ENCODE measurements at places on chromosomes 3 and 15. TPM values are rescaled to one million over a fixed set of nuclear protein-coding genes. Genes with fewer than 3 reads are reported as not detected.

The CCR3 gene
- polyA plus RNA-seq, result not detected

The MFAP1 gene
- polyA plus RNA-seq, result 42.4 TPM

The ACAN gene
- polyA plus RNA-seq, result 0.51 TPM

The CLDN18 gene
- 0.69 TPM for polyA plus RNA-seq

The GP5 gene
- 0.21 TPM for polyA plus RNA-seq

The HRG gene
- not detected for polyA plus RNA-seq

The RGMA gene
- polyA plus RNA-seq, result 1.0 TPM

The SOX14 gene
- polyA plus RNA-seq, result not detected

The C3orf22 gene
- polyA plus RNA-seq, result not detected

The EXD1 gene
- not detected for polyA plus RNA-seq

The PP2D1 gene
- polyA plus RNA-seq, result 0.27 TPM

The KCNMB3 gene
- polyA plus RNA-seq, result 0.54 TPM

The LDHAL6B gene
- not detected for polyA plus RNA-seq

The GRM7 gene
- polyA plus RNA-seq, result 0.34 TPM

The LEKR1 gene
- 2.1 TPM for polyA plus RNA-seq

The CCDC13 gene
- polyA plus RNA-seq, result 2.8 TPM

The STRIT1 gene
- not detected for polyA plus RNA-seq

The AADAC gene
- polyA plus RNA-seq, result 0.12 TPM

The DHX36 gene
- polyA plus RNA-seq, result 24.8 TPM

The SLC9C1 gene
- polyA plus RNA-seq, result 0.12 TPM

The CCK gene
- polyA plus RNA-seq, result not detected

The SLC22A13 gene
- polyA plus RNA-seq, result 0.37 TPM

The MORC1 gene
- not detected for polyA plus RNA-seq

The ALPK3 gene
- polyA plus RNA-seq, result 16.6 TPM

The CLDN11 gene
- 0.16 TPM for polyA plus RNA-seq

The MOBP gene
- polyA plus RNA-seq, result not detected

The DNAH12 gene
- 0.65 TPM for polyA plus RNA-seq

The C3orf49 gene
- polyA plus RNA-seq, result not detected

The SYNPR gene
- 1.8 TPM for polyA plus RNA-seq

All from cardiac muscle cell (in vitro differentiated cells and primary cell).